SHP77 (cell line): ENCODE measurements at places on chromosomes 11 and 22.

GRCh38 chr22:49018601-49019000 lies 809.1 kb downstream of the BRD1 start:
- no peak for DNase-seq

- no peak for DNase-seq
These were observed 60.6 kb downstream of the PLEKHA7 start for GRCh38 chr11:16953663-16954062.

DNA sequence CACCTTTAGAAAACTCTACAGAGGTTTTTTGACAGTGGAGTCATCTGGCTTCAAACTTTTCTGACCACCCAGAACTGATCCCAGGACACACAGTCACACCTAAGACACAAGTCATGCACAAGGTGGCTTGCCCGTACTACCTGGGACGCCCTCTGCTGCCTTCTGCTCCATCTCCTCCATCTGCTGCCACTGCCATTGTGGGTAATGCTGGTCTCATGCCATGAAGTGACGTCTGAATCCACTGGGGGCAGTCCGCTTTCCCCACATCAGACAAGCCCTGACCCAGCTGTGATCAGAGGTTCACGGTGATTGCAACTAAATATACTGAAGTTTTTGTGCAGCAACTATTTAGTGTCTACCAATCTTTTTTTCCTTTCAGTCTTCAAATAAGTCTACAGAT lies 5.4 kb upstream of the NDUFS8 start:
- DNase-seq = peak; percentile 23

DNA sequence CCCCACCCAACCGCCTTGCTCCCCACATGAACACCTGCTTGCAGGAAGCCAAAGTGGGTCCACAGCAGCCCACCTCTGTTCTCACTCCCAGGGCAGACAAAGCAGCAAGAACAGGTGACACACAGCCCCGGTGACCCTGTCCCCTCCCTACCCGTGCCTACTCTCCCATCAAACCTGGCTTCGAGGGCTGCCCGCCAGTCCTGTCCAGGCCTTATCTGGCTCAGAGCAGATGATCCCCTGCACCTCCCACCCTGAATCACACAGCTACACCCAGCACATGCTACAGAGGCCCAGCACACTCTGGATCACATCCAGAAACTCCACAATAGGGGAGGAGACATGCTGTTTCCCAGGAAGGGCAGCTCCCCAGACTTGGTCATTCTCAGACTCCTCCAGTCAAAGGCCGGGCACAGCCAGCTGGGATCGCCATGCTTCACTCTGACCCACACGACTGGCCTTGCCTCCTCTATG lies 6.2 kb upstream of the RGL4 start:
- no peak for DNase-seq

DNA sequence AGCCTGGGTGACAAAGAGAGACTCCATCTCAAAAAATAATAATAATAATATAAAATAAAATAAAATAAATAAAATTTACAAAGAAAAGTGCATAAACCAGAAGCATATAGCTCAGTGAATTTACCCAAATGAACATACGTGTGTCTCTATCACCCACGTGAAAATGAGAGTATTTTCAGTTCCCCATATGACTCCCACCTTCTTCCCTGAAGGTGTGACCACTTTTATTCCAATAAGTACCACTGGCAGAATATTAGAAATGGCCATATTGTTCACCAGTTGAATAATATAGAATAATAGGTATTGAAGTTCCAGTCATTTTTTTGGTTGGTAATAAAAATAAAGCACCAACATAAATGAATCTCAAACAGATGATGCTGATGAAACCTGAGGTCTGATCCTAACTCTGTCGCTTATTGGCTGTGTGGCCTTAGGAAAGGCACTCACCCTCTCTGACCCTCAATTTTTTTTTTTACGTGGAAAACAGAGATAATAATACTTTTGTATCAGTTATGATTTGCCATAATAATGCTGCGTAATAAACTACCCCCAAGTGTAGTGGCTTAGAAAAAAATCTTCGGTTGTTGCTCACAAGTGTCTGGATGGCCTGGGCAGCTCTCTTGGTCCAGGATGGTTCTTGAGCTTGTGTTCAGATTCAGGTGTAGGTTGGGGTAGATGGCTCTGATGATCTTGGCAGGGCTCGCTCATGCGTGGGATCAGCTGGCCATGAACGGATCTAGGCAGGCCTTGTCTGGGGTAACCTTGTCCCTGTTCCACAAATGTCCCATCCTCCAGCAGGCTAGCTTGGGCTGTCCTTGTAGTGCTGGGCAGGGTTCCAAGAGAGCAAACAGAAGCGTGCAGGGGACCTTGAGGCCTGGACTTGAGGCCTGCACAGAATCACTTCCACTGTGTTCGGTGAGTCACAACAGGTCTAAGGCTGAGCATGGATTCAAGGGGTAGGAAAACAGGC lies 88.1 kb downstream of the MYO18B start:
- DNase-seq = peak; percentile 31

- no peak for DNase-seq
These were observed 13.9 kb downstream of the SBF1 start for GRCh38 chr22:50460938-50461337.

DNA sequence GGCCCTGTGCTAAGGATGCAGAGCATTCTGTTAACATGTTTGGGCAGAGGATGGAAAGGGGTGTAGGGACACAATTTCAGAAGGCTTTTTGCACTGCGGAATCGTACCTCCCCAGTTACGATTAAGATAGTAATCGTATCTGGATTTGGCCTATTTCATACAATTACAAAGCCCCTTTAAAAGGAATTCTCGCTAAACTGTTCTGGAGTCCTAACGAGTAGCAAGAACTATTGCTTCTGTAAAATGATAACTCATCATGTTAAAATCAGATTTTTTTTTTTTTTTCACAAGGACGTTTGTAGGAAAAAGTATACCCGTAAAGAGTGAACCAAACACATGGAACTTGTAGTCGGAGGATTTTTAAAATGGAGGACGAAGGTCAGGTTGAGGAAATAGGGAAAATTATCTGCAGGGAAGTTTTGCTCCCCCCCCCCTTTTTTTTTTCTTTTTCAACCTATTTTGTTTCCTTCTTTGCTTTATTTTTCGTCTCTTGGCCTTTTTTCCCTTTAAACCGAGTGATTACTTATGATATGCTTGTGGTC lies 934 bp downstream of the HSD17B12 start:
- DNase-seq = peak; percentile 19
